GM19239 (cell line): ENCODE measurements at places on chromosomes 12 and 14.

GRCh38 chr12:132665794-132666193 is 21.3 kb downstream of the POLE start:
- no peak for DNase-seq

GRCh38 chr14:95452176-95452892 is 64.1 kb downstream of the SYNE3 start:
- DNase-seq, result no peak

- no peak for DNase-seq
Measured at GRCh38 chr12:2384533-2385351, 332.0 kb downstream of the CACNA1C start.

- no peak for DNase-seq
Measured at GRCh38 chr12:53999559-54000115, 324 bp upstream of the HOXC9 start.

DNA sequence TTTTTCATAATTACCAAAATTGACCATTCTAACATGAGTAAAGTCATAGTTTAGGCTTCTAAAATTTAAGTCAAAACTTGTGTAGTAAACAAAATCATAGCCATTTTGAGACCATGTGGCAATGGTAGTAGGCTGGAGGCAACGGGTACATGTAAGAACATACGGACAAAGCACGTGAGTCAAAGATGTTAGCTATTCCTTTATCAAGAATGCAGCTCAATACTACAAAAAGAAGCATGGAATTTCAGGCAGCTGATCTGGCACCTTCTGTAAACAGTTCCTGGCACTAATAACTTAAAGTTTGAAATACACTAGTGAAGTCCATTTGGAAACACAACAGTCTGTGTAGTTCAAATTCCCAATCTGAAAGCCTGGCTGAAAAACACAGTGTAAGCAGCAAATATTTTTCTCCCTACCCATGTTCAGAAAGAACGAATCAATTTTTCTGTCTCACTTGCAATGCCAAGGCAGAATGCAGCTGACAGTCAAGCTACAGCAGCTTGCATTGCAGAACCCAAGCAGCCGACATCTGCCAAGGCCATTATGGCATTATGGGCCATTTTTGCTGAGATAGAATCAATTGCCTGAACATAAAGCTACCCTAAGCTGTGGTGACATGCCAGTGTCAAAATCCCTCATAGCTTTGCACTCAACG is 29.3 kb downstream of the MYF5 start:
- no peak for DNase-seq

GRCh38 chr12:76223869-76224268 is 124.3 kb downstream of the BBS10 start:
- DNase-seq, result no peak

DNA sequence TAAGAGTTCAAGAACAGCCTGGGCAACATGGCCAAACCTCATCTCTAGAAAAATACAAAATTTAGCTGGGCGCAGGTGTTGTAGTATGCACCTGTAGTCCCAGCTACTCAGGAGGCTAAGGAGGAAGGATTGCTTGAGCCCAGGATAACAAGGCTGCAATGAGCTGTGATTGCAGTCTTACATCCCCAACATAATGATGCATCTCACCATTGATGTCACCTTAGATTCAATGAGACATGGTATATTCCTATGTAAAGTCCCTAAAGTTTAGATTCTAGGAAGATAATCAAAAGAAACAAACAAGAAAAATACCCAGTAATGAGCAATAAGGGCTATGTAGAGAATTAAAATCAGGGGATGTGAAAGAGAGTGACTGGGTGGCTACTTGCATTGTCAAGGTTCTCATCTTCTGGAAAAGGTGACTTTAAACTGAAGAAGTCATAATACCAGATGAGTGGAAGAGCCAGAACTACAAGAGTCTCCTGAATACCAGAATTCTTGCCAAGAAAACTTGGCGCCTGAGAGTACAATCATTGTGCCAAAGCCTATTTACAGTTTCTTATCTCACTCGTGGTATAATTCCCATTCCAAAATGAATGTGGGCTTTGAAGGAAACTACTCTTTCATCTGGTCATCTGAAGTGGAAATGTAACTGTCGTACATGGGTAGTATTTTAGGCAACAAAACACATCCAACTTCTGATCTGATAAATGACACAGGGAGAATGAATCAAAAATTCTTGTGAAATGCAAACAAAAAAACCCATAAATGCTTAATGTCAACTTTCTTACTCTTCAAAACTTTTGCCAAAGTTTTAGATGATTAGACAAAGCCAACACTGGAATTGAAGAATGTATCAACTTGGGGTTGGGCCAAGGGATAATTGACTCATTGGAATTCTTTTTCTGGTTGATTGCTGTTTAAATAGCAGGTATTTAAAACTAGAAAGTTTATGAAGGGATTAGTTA is 81.1 kb upstream of the ST8SIA1 start:
- no peak for DNase-seq

GRCh38 chr12:64767495-64767894 is 8.3 kb upstream of the GNS start:
- DNase-seq, result no peak

DNA sequence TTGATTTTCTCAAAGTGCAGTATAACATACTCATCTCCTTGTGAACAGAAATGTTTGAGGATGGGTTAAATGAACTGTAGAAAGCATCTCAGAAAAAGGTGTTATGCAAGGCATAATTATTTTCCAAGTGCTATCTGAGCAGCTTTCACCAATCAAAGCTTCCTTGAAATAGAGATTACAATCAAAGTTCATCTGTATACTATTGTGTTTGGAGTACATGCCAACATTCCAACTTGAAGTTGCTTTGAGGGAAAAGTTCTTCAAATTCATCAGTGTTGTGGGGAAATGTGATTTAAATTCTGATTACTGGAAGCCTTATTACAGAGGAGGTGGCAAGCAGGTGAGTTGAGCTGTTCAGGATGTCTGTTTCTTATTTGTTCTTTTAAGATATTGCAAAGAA is 68.2 kb downstream of the TMTC2 start:
- no peak for DNase-seq

- DNase-seq, result no peak
Measured at GRCh38 chr12:6266541-6266966, 43.9 kb upstream of the PLEKHG6 start.

GRCh38 chr14:100832311-100832960 is 6.5 kb downstream of the MEG3 start:
- DNase-seq, result no peak

- DNase-seq, result peak; percentile 17
Measured at GRCh38 chr12:1099158-1099557, 108.1 kb downstream of the ERC1 start.

- DNase-seq, result no peak
Measured at GRCh38 chr12:30884799-30885198, 41.7 kb upstream of the TSPAN11 start.

DNA sequence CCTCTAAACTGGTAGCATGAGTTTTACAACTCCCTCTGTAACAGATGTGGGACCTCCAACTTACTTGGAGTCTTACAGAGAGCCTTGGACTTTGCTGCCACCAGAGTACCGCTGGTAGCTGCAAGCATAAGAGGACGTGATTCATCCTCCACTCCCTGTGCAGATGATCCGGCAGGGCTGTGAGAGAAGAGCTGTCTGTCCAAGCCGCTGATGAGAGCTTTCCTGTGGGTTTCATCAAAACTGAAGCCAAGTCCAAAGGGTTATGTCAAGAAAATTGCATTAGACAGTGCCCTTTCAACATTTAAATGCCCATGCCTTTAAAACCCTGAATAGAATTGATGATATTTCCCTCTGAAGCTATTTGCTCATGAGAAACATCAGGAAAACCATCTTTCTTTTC is 85.8 kb downstream of the LLPH start:
- DNase-seq, result no peak

GRCh38 chr14:71240171-71240570 is 332.9 kb downstream of the PCNX1 start:
- no peak for DNase-seq

DNA sequence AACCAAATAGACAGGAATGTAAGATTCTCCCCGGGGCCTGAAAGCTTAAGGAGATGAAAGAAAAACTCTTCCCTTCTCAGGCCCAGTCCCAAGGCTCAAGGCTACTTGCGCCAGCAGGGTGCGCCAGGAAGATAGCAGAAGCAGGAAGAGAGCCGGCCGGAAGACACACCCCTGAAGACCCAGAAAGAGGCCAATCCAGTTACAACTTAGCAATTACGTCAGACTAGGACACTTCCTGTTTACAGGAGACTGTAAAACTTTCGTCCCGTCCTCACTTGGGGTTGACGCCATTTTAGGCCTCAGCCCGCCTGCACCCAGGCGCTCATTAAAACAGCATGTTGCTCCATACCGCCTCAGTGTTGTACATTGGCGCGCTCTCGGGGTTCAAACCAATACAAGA is 9.4 kb downstream of the COX16 start:
- DNase-seq, result no peak

GRCh38 chr12:96886998-96887677 is 19.9 kb upstream of the NEDD1 start:
- DNase-seq, result no peak

GRCh38 chr12:51217133-51217967 is 512 bp downstream of the POU6F1 start:
- peak; percentile 56 for DNase-seq

GRCh38 chr14:96519970-96520369 is 17.8 kb downstream of the PAPOLA start:
- DNase-seq, result no peak

DNA sequence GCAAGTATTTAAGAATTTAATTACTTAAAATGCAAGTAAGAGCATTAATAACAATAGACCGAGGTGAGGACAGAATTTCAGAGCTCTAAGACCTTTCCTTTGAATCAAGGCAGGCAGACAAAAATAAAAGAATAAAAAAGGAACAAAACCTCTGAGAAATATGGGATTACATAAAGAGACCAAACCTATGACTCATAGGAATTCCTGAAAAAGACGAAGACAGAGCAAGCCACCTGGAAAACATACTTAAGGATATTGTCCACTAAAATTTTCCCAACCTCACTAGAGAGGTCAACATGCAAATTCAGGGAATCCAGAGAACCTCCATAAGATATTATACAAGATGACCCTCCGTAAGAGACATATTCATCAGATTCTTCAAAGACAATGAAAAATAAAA is 325.1 kb downstream of the AEBP2 start:
- DNase-seq, result no peak

DNA sequence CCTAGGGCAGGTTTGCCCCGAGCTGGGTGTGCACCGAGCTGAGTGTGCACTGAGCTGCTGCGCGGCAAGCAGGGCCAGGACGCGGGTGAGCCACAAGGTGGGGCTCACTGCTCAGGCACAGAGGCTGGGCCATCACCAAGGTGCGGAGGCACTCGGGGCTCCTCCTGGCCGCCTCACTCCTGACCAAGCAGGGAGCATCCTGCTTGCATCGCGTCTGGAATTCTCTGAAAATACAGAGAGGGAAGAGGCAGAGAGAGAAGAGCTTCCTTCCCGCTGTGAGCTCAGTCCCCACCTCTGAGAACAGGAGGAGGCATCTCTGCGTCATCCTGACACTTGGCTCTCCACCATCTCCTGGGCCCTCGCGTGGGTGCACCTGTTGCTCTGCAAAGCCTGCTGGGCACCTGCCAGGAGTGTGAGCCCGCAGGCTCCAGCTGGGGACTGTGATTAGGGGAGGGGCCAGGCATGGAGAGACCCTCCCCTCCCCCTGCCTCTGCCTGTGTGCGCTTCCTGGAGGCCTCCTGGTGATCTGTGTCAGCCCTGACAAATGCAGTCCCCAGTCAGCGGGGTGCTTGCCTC is 116.3 kb downstream of the GLT1D1 start:
- DNase-seq, result peak; percentile 53

DNA sequence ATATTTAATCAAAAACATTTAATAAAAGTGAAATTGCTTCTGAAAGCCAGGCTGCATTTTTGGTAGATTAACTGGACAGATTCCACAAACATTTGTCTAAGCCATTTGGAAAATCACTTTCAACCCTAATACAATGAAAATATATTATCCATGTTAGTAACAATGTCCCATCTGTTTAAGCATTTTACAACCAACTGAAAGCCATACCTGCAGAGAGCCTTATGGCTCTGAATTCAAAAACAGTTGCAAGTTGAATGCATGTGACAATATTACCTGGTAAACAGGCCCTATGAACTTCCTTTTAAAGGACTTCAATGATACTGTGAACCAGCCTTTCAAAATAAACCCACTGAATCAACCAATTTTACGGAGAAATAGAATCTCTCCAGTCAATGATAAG is 468.1 kb downstream of the BTG1 start:
- DNase-seq, result no peak

DNA sequence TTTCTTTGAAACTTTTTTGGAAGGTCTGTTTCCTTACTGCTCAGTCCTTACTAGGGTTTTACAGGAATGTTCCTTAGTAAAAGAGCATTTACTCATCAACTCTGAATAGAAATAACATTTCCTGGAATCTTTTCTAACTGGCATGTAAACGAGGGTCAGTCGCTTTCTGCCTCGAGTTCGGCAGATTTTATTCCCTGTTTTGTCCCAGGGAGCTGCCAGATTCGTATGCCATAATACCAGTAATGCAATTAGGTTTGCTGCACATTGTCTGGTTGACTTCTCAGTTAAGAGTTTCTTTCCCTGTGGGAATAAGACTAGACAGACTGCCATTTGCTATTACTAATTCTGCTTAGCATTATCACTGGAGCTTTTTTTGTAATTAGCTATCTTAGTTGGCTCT is 91.9 kb downstream of the VRK1 start:
- no peak for DNase-seq

- no peak for DNase-seq
Measured at GRCh38 chr12:31203261-31203660, 122.7 kb downstream of the SINHCAF start.

- peak; percentile 63 for DNase-seq
Measured at GRCh38 chr14:90518941-90519256, 122.1 kb downstream of the CALM1 start.
